ENCODE measurements at places on chromosomes 3 and 15.

DNA sequence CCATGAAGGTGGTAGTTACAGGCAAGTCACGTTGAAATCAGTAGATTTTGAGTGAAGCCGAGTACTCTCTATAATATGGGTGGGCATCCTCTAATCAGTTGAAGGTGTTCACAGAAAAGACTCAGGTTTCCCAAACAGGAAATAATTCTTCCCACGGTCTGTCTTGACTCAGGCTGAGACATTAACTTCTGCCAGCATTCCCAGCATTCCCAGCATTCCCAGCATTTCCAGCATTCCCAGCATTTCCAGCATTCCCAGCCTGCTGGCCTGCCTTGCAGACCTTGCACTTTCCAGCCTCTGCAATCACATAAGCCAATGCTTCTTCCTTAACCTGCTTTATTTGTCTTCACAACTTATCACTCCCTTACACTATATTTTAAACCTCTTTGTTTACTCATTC, 542.3 kb upstream of the ROBO2 start:
- no peak for DNase-seq

DNA sequence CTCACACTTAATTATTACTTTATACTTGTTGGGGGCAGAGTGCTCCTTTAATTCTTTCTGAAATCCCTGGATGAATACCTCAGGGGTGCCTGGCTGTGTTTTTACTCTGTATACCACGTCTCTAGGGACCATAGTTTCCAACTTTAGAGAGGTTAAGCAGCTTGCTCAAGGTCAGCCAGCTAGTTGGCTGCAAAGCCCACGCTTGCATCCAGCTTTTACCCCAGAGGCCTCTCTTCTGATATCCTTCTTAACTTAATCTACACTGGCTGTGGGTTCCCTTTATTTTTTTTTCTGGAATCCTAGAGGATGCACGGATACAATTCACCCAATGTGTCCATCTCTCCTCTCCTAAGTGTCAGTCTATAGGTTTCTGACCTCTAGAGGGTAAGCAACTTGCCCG, 1.4 kb downstream of the PDZRN3 start:
- DNase-seq: no peak

DNA sequence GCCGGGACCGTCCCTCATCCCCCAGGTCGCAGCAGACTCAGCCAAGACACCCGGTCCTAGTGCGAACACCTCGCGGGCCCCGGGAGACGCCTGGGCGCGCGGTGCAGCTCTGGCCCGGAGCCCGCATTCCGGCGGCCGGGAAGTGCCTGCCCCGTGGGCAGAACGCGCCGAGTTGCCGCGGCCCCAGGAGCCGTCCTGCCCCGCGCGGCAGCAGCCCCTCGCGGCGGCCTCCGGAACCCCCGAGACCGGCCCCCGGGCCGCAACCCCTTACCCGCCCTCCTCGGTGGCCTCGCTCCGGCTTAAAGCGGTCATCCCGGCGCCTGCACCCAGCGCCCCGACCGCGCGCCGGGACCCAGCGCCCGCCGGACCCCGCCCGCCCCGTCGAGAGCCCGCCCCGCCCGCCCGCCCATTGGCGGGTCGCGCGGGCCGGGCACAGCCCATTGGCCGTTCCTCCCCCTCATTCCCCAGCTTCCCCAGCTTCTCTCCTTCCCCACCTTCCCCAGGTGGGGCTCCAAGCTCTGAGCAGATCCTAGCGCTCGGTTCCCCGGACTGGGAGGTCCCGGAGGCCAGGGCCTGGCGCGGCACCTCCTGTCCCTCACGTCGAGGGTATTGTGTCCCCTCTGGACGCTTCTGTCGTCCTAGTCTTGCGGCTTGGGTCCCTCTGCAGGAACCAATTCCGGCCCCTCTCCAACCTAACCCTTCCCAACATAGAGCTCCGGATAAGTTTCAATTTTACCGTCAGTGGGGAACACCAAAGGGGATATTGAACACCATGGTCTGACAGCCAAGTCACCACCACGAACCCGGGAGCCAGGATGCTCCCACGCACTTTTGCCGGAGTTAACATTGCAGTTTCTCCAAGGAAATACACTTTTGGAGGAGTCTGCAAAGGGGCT, at the start of gene GRAMD2A:
Gene GRAMD2A, minus strand, starts transcription at position 328 of the 896 bp plus-strand sequence.
- DNase-seq: peak; percentile 46

GRCh38 chr3:184600685-184601377, 39.2 kb downstream of the EPHB3 start:
- no peak for DNase-seq

- no peak for DNase-seq
Observed at GRCh38 chr3:148856384-148856783, 8.7 kb upstream of the CPA3 start.

DNA sequence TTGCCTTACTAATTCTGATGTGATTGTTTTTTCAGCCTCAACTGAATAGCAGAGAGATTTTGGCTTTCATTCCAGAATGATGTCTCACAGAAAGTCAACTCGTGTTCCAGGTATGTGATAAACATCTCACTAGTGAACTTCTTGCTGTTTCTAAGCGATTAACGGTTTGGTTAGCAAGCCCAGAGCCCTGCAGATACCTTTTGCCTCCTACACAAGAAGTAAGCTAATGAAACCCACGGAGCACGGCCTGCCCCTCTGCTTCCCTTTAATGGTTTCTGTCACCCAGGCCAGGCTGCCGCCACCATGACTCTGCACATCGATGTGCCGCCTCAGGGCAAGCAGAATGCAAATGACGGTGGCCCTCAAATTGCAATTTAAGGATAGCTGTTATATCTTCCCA, 155.9 kb upstream of the ICE2 start:
- DNase-seq: no peak

DNA sequence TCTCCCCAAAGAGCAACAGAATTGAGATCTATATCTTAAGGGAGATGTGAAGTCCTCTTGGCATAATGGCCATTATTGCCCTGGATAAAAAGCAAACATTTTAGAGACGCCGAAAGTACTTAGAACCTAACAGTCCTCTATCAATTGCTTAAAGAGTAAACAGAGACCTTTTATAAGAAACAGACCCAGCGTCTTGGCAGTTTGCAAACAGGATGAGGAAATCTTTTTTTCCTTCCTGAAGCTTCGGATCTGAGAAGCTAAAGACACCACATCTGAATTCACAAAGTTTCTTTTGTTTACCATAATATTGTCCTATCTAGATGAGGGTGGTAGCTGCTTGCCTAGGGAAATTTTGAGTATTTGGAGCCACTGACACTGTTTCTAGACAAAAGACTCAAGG, 59.9 kb upstream of the LIMD1 start:
- no peak for DNase-seq

DNA sequence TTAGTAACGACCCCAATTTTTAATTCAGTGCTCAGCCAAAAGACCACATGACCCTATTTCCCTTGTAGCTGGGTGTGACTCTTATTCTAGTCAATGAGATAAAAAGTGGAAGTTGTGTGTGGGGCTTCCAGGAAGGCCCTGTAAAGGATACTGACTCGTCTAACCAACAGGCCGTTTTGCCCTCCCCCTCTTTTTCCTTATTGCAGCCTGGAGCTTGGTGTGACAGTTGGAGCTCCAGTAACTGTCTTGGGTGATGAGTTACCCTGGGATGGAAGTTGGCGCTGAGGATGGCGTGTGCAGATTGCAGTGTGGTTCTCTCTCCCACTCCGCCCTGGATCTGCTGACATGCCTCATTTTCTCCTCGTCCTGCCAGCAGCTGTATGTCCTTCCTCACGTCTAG, 209.3 kb upstream of the PROK2 start:
- peak; percentile 44 for DNase-seq

DNA sequence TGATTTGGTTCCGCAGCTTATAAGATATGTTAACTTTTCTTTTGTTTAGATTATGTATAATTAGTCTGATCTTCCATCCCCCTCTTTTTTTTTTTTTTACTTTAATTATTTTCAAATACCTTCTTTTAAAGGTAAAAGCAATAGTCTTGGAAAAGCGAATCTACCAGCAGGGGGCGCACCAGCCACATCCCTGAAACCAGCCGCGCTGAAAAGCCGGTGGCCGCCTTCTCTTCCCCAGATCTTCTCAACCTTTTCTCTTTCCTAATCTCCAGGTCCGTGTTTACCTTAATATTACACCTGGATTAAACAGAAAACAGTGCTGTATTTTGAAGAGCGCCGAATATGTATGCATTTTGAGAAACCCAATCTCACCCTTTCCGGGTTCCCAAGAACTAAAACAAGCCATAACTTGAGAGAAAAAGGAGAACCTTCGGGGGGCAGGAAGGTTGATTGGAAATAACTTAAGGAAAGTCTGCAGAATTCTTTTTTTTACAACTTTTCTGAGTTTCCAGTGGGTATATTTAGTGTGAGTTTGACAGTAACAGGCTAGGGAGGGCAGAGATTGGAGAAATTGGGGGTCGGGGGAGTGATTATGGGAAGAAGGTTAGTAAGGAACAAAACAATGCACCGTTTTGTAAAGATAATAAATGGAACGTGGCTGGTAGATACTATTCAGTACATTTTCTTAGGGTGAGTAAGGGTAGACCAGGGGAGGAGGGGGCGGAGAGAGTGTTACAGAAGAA, 2.0 kb upstream of the SOX2 start:
- DNase-seq: peak; percentile 72

- no peak for DNase-seq
Observed at GRCh38 chr3:31629054-31629453, 96.3 kb downstream of the STT3B start.

GRCh38 chr3:12659316-12660015, 4.5 kb downstream of the RAF1 start:
- DNase-seq: no peak

DNA sequence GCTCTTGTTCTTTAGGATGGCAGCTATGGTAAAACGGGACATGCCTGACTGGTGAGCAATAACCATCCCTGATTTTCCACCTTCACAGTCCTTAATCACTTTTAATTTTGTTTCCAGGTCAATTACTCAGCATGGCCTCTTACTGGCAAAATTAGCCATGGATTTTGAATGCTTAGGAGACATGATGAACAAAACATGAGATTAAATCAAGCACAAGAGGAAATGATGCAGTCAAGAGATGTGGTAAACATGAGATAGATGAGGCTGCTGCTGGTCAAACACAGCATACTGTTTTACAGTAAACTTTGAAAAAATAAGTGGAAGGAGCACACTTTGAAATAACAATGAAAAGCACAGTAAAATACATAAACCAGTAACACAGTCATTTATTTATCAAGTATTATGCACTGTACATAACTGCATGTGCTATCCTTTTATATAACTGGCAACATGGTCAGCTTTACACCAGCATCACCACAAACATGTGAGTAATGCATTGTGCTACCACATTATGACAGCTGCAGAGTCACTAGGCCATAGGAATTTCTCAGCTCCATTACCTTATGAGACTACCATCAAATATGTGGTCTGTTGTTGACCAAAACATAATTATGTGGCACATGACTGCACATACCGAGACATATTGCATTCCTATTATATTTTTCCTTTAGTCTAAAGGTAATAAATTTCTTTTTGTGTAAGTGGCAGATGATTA, 30.1 kb upstream of the ZNF502 start:
- no peak for DNase-seq

DNA sequence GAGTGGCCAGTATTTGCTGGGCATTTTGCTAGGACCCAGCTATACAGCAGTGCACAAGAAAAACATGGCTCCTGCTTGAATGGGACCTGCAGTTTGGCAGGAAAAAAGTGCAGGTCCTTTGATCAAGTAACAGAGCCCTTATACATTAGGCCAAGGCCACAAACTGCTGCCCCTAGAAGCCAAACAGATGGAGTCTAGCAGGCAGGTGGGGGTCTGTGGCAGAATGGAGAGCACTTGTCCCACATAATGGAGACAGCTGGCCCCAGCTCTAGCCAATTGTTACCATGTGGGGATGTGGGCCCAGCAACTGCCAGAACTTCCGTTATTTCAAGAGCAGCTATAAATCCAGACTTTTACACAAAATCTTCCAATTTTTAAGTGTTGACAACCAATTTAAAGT, 79.3 kb downstream of the SHQ1 start:
- no peak for DNase-seq

DNA sequence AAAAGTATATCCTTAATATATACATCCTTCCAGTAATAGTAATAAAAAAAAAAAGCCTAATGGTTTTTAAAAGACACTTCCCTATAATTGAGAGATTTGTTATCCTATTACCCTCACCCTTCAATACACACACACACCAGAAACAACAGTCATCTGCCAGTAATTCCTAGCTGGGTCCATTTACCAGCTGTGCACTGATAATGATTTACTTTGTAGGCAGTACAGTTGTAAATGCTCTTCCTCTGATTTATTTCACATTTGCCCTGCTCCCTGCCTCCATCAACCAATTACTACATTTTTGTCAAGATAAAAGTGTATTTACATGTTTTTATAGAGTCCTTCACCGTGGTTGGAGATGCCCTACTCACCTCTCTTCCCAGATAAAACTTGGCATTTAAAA, 12.4 kb downstream of the TPM1 start:
- DNase-seq: no peak

DNA sequence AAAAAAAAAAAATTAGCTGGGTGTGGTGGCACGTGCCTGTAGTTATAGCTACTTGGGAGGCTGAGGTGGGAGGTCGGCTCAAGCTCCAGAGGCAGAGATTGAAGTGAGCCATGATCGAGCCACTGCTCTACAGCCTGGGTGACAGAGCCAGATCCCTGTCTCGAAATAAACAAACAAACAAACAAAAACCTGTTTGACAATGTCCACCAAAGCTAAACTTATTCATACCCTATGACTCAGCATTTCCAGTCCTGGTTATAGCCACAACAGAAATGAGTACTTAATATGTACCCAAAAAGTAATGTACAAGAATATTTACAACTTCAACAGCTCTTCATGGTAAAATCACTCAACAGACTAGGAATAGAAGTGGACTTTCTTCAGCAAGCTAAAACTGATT, 31.1 kb downstream of the SERP1 start:
- no peak for DNase-seq

- peak; percentile 94 for DNase-seq
Observed at GRCh38 chr3:52154135-52155094, at the start of gene POC1A. Gene POC1A (minus strand): TSS chr3:52154423. CDS start chr3:52154372, 51 bp downstream.

GRCh38 chr3:109831403-109831802, 494.1 kb upstream of the DPPA4 start:
- DNase-seq: no peak

DNA sequence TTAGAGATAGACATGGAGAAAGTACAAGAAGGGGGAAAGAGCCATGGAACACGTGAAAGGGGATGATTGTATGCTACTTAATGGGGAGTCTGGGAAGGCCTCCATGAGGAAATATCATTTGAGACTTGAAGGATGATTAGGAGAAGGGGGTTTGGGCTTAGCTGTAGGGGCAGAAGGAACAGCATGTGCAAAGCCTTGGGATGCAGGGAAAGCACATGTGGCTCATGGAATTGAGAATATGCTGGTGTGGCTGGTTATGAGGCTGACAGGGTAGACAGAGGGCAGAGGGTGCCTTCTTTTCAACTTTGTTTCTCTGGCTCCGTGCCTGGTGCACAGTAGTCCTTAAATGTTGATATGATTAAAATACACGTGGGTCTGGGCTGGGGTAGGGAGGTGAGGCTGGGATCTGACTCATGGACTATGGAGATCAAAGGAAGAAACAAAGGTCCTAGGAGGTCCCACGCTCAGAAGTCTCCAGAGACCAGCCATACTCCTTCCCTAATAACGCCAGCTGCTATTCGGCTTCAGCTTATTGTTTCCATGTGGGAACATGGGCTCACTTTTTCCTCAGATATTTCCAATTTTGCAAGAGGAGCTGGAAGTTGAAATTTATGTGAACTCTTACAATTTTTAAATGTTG, 1.1 kb downstream of the GTF2E1 start:
- DNase-seq: no peak

- DNase-seq: no peak
Observed at GRCh38 chr3:142088522-142088921, 60.8 kb downstream of the TFDP2 start.

- DNase-seq: no peak
Observed at GRCh38 chr15:60601098-60601497, 122.2 kb upstream of the ICE2 start.

Data from activated CD4-positive, alpha-beta memory T cell treated with anti-CD3 and anti-CD28 coated beads for 36 hours (primary cell).